Glomerular endothelial cell (primary cell): ENCODE measurements at places on chromosomes 16 and 17. TPM values are rescaled to one million over a fixed set of nuclear protein-coding genes. Genes with fewer than 3 reads are reported as not detected.

- DNase-seq = no peak
Observed at GRCh38 chr17:2191227-2191626, 112.4 kb downstream of the SMG6 start.

DNA sequence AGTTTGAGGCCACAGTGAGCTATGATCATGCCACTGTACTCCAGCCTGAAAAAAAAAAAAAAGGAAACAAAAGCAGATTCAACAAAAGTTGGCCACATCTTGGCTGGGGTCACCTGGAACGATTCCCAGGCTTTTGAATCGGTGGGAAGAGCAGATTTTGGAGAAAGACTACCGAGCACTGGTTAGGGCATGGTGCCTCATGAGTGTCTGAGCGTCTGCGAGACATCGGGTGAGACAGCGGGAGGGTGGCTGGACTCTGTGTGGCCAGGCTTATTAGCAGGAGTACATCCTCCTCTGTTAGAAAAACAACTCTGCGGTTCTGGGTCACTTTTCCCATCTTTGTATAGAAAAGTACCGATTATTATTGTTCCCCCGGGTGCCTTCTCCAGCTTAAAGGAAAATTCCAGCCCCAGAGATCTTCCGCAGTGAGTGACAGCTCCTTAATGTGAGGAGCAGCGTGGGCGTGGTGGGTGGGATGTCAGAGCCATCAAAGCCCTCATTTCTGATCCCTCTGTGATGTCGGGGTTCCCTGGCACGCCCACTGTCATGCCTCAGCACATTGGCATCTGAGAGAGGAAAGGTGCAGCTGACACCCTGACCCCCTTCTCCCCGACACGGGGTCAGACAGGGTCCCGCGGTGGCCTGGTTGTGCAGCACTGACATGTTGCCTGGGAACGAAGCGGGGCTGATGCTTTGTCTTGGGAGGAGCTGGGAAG is 6.9 kb downstream of the RGS9 start:
- DNase-seq = no peak

GRCh38 chr17:77101521-77102410 is 39.0 kb upstream of the SEC14L1 start:
- no peak for DNase-seq

- no peak for DNase-seq
Observed at GRCh38 chr16:19132898-19133297, 19.1 kb downstream of the ITPRIPL2 start.

DNA sequence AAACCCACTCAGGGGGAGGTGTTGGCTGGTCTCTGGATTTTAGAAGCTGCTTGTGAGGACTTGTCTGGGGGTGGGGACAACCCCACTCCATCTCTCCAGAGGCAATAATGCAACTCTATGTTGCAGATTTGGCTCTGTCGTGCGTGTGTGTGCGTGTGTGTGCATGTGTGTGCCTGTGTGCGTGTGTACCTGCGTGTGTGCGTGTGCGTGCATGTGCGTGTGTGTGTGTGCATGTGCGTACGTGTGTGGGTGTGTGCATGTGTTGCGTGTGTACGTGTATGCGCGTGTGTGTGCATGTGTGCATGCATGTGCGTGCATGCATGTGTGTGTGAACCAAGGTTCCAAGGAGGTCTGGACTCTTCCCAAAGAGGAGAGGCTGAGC is 120.4 kb upstream of the LHX1 start:
- DNase-seq = no peak

DNA sequence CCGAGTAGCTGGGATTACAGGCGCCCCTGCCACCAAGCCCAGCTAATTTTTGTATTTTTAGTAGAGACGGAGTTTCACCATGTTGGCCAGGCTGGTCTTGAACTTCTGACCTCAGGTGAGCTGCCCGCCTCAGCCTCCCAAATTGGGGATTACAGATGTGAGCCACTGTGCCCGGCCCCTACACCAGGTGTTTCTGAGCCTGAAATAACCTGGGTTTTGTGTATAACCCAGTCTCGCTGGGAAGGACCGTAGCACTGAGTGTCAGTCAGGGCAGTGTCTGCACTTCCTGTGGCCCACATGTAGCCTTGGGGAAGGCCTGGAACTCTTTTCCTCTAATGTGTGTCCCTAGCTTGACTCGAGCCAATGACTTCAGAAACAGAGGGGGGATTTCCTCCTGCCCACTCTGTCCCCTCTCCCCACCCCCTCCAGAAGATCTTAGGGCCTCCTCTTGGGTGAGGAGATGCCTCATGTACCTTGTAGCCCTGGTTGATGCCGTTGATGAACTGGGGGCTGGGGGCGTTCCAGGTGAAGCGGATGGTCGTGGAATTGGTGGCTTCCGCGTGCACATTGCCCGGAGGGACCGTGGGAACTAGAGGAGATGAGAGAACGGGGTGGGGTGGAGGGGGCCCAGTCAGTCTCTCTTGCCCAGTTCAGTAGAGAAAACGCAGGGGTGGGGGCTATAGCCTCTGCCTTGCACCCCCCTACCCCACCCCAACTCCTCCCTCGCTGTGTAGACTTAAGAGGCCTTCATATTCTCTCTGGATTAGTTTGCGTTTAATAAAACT is 102.6 kb upstream of the CDC42EP4 start:
- DNase-seq = no peak

DNA sequence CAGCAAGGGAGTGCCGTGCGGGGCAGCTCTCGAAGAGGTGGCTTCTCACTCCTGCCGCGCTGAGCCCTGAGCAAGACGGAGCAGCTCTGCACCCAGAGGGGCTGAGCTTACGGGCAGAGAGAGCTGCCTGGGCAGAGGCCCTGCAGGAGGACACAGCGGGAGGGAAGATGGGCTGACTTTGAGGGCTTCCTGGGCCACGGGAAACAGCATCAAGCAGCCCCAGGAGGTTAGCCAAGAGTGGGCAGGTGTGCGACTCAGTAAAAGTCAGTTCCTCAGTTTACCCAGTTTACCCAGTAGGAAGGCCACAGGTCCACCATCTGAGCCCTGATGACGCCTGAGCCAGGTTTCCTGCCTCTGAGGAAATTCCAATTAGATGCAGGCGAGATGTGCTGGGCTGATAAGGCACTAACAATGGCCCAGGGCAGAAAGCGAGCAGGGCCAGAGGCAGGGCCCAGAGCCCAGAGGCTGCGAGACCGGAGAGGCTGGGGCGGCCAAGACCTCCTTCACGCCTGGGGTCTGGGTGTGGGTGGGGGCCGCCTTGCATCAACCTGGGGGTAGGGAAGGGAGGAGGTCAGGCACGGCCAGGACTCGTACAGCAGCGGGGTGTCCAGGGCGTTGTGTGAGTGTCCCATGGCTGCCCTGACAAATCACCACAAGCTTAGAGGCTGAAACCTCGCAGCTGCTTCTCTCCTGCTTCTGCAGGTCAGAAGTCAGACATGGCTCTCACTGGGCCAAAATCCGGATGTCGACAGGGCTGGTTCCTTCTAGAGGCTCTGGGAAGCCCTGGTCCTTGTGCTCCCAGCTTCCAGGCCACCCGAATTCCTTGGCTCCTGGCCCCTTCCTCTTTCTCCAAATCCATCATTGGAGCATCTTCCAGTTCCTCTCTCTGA is 32.0 kb upstream of the CIBAR2 start:
- no peak for DNase-seq

- DNase-seq = no peak
Observed at GRCh38 chr17:18318117-18318516, 3.0 kb downstream of the SMCR8 start.

GRCh38 chr16:57610611-57611010 is 17.8 kb upstream of the ADGRG1 start:
- no peak for DNase-seq

GRCh38 chr16:24759006-24759405 is 29.6 kb downstream of the TNRC6A start:
- DNase-seq = no peak

- no peak for DNase-seq
Observed at GRCh38 chr17:57726213-57726790, 18.8 kb downstream of the CCDC182 start.

DNA sequence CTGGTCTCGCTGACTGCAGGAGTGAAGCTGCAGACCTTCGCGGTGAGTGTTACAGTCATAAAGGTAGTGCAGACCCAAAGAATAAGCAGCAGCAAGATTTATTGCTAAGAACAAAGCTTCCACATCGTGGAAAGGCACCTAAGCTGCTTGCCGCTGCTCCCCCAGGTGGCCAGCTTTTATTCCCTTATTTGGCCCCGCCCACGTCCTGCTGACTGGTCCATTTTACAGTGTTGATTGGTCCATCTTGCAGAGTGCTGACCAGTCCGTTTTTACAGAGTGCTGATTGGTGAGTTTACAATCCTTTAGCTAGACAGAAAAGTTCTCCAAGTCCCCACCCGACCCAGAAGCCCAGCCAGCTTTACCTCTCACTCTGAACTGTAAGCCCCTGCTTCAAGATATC is 227.8 kb downstream of the ABCC12 start:
- DNase-seq = no peak

VASN gene
- 5.7 and 6.8 TPM in 2 replicates for total RNA-seq

BRICD5 gene
- total RNA-seq = 3.5 and 3.7 TPM in 2 replicates

TBC1D16 gene
- 30.5 and 35.8 TPM in 2 replicates for total RNA-seq

ABCC12 gene
- total RNA-seq = not detected in 2 replicates
